T-helper 17 cell (primary cell): ENCODE measurements at places on chromosomes 6 and 20.

DNA sequence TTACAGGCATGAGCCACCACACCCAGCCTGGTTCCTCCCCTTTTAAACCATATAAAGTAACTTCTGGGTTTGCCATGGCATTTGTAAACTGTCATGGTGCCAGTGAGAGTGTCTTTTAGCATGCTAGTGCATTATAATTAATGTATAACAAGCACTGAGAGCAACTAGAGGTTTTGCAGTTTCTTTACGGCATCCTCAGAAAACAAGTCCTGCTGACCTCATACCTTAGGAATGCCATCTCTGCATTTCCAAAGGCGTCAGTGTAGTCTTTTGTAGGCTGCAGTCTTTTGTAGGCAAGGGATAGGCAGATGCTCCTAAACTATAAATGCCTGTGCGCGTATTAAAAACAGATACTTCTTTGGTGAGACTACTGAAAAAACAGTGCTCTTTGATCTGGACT lies 75.0 kb upstream of the EZR start:
- DNase-seq = no peak

DNA sequence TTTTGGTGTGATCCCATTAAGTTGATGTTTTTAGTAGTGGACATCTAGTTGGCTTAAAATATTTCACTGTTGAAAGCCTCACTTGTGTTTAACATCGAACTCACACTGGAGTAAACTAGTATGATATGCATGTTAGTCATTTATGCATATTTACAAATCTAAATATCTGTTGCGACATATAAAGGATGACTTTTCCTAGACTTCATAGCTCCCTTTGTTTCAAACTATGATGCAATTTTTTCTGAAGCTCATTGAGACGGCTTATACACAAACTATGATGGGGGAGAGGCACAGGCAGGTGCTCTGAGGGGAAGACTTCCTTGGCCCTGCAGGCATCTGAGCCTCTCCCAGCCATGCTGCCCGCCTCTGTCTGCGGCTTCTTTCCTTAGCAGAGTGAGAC lies 11.8 kb upstream of the FOXC1 start:
- DNase-seq = no peak

DNA sequence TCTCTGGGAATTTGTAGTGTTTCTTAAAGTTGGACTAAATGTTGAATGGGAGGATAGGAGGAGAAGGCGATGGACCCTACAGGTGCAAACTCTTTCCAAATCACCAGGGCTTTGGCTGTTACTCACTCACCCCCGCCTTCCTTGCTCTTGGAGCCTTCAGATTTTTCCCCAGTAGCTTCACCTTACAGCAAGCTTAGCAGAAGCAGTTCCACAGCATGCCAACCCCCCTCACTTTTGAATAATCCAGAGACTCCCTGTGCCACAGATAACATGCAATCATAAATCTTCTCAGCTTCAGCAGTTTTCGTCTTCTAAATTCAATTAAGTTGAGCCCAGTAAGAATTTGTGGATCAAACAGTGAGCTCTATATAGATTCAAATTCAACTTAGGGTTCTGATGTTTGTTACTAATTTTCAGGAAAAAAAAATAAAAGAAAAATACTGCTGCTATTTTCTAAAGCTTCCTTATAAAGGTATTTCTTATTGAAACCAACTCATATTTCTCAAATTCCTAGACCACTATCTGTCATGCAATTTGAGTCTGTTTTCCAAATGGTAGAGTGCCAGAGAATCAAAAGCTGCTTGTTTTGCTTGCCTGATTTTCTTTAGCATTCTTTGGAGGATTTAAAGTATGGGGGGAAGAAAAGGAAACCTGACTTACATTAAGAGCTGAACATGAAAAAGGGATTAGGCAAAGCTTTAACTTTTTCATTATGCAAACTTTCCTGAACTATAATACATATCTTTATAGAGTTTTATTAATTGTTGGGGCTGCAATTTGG lies 166.4 kb downstream of the EYA4 start:
- DNase-seq = no peak

DNA sequence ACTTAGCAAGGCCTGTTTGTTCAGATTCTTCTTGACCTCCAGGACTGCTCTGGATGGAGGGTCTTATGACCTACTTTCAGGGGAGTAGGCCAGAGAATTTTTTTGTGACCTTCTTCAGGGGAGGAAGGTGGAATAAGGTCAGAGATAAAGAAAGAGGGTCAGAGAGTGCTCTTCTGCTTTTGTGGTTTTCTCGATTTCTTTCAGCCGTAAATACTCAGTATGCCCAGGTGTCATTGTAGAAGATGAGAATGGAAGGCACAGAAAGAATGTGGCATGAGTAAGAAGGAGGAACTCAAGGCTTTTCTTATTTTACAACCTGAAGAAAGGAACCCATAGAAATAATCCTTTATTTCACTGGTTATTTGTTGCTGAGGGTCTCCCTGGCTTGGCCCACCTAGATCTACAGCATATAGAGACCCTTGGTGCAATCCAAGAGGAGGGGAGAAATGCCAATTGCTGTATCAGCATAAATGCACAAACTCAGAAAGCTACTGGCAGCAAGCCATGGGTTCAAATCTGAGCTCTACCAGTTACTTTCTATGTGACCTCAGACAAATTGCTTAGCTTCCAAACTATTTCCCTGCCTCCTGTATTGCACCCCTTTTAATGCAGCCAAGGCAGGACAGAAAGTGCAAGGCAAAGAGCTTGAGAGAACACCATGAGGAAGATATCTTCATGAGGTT lies 68.0 kb downstream of the OLIG3 start:
- no peak for DNase-seq

- no peak for DNase-seq
Measured at GRCh38 chr6:7806711-7807110, 80.8 kb downstream of the BMP6 start.

DNA sequence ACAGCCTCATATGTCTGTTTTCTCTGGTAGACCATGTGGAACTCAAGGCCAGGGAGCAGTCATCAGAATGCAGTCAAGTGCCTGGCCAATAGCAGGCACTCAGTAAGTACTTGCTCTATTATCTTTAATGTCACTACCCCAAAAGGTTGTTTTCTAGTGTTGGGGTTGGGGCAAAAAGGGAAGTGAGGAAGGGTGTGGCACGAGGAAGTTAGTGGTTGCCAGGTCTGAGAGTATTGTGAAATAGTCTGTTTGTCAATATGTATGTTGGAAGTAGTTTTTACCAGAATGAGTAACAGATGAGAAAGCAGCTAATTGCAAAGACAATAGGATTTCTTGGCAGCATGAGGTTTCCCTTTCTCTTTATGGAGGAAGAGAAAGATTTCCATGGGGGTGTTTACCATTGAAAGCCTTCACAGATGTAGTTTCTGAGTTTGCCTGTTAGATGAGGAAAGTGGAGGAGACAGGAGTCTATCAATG lies 59.5 kb upstream of the ARMH2 start:
- DNase-seq = no peak

DNA sequence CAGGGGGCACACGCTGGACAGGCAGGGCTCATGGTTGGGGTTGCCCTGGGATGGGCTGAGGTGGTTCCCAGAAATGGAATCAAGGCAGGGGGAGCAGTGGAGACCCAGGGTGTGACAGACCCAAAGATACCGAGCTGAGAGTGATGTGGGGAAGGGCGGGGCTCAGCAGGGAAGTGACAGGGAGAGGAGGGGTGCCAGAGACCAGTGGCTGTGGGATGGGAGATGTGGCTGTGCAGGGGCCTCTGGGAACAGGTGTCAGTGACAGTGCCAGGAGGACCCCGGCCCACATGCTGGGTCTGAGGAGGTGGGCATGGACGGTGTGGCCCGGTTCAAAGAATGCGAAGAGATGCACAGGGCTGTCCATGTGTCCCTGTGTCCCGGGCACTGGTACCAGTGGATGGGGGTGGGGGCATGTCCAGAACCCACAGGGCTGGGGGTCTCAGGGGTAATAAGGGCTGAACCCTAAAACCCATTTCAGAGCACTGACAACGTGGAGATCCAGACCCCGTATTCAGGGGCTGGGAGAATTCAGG lies 1.0 kb downstream of the CABLES2 start:
- DNase-seq = no peak
